ENCODE measurements at places on chromosomes 12 and 14.
A peak's percentile ranks its signal among the peaks of the same experiment; 100 is the strongest.

GRCh38 chr14:101557811-101558738 lies 3.2 kb upstream of the DIO3 start:
- no peak for DNase-seq

DNA sequence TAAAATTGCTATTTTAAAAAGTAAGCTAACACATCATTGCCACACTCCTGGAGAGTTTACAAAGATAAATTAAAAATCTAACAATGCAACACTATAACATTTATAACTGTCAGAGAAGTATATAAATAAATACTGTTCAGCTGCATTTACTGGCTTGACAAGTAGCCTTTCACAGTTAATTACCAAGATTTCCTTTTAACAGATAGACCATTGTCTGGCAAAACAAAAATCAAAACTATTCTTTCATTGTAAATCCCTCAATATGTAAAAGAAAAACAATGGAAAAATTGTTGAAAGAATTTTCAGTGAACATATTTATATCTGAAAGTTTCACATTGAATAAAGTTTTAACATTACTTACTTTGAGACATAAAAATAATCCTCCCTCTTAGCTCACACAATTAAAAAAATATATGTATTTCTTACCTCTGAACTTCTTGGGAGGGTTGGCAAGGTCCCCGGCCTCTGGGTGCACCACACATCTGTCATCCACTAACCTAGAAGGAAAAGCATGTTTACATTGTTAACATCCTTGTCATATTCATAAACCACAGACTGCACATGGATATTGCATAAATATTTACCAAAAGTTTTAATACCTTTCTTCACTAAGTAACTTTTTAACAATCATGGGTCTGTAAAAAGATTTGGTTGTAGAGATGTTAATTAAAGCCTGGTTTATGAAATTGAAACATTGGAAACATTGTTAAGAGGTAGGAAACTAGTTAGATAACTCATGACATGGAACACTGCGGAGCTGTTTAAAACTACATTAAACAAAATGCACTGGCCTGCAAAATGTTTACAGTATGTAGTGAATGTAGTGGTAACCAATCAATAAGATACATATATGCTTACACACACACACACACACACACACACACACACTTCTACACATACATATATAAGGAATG lies 43.0 kb downstream of the ITPR2 start:
- DNase-seq: no peak

DNA sequence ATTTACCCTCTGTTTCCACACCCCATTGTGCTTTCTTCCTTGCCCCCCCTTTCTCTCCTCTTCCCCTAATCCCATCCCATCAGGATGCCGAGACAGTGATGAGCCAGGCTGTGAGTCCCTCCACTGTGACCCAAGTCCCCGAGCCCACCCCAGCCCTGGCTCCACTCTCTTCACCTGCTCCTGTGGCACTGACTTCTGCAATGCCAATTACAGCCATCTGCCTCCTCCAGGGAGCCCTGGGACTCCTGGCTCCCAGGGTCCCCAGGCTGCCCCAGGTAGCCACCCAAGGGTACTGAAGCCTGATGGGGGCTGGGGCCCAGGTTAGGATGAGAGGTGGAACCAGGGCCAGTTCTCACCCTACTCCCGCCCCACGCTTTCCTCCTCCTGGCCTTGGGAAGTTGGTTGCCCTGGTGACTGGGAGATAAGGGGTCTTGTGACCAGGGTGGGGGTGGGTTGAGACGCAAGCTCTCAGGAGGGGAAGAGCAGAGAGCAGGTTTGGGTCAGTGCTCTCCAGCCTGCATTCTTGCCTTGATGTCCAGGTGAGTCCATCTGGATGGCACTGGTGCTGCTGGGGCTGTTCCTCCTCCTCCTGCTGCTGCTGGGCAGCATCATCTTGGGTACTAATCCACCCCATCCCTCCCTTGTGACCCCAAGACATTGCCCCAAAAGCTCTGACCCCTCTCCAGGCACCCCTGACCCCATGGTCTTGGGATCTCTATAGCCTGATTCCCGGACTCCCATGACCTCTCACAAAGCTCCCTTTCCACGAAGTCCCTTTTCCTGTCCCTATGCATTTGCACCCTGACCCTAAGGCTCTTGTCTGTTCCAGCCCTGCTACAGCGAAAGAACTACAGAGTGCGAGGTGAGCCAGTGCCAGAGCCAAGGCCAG lies 1.2 kb downstream of the AMHR2 start:
- DNase-seq: no peak

DNA sequence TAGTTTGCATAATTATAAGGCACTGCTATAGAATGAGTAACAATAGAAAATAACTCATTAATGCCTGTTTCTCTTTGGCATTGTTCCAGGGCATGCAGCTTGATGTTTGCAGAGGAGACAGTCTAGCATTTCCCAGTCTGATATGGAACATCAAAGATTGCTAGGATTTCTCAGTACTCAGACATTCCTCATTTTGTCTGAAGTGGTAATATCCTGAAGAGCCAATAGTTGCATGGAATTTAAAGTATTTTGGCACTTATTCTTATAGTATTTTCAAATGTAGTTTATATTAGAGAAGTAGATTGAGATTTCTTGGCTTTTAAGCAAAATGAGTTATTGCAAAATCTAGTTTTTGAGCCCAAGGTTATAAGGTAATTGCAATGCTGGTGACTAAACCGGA lies 337.3 kb upstream of the E2F7 start:
- DNase-seq: no peak

DNA sequence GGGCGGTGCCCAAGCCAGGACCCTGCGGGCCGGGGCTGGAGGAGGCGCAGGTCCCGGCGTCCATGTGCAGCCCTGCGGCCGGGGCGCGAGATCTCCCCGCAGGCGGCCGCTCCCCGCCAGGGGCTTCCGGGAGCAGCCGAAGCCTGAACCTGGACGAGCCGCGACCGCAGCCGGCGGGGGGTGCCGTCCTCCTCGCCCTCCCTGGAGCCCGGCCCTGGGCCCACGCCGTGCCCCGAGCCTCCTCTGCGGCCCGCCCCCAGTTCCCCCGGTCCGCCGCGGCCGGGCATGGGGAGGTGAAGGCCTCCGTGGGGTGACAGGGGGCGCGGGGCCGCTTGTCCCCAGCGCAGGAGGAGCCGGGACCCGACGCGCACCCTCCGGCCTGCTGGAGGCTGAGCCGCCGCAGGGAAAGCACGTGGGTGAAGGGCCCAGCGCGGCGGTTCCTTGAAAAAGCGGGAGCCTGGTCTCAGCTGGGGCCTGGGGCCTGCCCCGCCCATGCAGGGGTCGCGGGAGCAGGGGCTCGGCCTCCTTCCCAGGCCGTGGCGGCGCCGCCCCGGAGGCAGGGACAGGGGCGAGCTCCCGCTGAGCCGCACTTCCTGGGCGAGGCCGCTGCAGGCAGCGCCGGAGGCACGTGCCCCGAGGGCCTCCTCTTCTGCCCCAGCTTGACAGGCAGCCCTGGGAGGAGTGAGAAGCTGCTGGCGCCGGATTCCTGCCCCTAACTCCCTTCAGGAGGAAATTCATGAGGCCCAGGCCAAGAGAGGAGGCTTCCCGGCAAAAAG lies 55.6 kb upstream of the PPP2R5C start:
- peak; percentile 63 for DNase-seq

DNA sequence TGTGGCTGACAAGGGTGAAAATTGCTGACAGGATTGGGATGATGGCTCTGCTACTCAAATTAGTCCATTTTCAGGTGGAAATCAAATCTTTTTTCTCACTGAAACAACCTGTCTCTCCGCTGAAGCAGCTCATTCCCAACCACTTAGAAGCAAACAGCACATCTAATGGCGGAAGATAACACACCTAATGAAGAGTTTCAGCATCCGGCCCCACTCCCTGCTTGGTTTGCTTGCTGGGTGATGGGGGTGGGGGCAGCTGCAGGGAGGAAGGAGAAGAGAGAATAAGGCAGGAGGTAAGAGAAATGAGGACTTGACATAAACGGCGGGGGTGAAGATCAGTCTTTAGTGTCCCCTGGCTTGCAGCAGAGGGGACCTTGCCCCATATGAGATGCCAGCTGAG lies 4.0 kb downstream of the SYNDIG1L start:
- no peak for DNase-seq

DNA sequence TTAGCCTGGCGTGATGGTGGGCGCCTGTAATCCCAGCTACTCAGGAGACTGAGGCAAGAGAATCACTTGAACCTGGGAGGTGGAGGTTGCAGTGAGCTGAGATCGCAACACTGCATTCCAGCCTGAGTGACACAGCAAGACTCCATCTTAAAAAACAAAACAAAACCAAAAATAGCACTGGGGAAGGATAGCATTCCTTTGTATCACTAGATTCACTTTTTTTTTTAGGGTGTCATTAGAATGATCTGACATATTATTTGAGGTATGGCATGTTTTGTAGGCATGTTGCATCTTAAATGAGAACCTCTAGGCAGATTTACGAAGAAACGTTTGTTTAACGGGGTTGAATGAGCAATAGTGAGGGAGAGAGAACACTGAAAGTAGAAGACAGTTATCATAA lies 16.8 kb upstream of the FAR2 start:
- no peak for DNase-seq

DNA sequence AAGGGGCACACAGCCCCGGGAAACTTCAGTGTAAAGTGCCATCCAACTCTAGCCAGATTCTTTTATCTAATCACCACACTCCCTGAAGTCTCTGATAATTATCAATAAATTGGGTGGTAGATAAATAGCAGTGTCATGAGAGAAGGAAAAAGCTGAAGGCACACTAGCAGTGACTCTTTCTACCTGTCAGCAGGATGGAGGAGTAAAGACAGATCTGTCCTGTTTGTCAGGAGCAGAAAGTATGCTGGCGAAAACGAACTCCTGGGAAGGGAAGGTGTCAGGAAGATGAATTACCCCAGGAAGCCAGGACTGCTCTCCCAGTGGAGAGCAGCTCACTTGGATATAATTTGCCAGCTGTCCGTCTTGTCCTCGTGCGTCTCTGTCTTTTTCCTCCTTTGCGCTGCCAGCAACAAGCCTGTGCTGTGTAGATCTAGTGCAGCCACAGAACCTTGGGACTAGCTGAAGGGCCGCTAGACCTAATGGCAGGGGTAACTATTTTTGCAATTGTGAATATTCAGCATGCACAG lies 981.9 kb downstream of the DIO2 start:
- no peak for DNase-seq

GRCh38 chr14:47715330-47715729 lies 39.9 kb upstream of the MDGA2 start:
- DNase-seq: no peak

- no peak for DNase-seq
These were observed 277.9 kb downstream of the MED13L start for GRCh38 chr12:115999582-115999981.

- no peak for DNase-seq
These were observed 9.8 kb downstream of the NCKAP5L start for GRCh38 chr12:49818241-49818895.

- DNase-seq: no peak
These were observed 27.2 kb downstream of the SLC15A4 start for GRCh38 chr12:128796439-128797118.

DNA sequence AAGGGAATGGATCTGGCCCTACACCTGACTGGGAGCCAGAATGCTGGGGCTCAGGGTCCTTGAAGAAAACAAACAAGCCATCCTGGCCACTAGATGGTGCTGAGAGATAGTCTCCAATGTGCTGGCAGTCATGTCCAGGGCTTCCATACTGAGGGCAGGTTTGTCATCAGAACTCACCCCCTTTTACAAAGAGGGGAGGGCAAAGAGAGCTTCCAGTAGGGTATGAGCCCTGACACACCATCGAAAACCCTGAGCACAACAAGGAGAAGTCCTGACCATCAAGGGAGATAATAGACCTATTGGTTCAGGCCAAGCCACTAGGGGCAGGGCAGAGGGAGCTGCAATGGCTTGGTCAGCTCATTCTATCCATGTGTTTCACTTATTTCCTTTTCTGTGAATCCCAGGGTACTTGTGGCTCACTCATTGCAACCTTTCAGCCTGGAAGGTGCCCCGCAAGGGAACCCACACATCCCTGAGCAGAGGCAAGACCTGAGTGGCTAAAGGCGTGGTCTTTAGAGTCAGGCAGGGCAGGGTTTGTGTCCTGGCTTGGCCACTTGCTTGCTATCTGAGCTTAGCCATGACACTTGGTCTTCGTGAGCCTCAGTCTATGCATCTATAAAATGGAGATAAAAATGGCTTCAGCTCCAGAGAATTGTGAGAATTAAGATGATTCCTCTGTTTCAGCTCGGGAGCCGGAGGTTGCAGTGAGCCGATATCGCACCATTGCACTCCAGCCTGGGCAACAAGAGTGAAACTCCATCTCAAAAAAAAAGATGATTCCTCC lies 6.2 kb upstream of the PLEKHH1 start:
- DNase-seq: peak; percentile 28

DNA sequence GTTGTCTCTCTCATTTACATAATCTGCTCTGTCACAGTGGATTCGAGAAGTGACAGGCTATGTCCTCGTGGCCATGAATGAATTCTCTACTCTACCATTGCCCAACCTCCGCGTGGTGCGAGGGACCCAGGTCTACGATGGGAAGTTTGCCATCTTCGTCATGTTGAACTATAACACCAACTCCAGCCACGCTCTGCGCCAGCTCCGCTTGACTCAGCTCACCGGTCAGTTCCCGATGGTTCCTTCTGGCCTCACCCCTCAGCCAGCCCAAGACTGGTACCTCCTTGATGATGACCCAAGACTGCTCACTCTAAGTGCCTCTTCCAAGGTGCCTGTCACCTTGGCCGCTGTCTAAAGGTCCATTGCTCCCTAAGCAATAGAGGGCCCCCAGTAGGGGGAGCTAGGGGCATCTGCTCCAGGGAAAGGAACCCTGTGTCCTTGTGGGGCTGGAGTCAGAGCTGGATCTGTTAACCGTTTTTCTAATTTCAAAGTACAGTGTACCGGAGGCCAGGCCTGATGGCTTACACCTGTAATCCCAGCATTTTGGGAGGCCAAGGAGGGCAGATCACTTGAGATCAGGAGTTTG lies 5.1 kb downstream of the ERBB3 start:
- DNase-seq: no peak

DNA sequence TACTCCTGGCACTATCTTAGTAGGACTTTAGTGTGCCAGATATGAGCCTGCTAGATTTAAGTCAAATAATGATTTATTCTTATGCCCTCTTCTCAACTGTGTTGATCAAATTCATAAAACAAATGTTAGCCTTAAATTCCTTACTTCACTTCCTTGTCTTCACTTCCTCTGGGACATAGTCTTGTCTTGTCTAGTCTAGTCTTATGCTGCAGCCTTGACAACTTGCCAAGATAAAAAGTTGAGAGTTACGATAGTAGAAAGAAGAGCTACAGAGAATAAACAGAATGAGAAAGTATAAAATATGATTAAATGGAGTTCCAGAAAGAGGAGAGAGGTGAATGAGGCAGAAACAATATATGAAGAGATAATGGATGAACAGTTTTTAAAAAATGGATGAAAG lies 378.1 kb downstream of the DAD1 start:
- no peak for DNase-seq

- no peak for DNase-seq
These were observed 17.7 kb downstream of the ERP27 start for GRCh38 chr12:14920475-14921126.
